Hematopoietic multipotent progenitor cell treated with erythropoietin and hydrocortisone succinate and interleukin-3 and kit ligand, for 4 days (in vitro differentiated cells): ENCODE measurements at places on chromosomes 16 and 17.

DNA sequence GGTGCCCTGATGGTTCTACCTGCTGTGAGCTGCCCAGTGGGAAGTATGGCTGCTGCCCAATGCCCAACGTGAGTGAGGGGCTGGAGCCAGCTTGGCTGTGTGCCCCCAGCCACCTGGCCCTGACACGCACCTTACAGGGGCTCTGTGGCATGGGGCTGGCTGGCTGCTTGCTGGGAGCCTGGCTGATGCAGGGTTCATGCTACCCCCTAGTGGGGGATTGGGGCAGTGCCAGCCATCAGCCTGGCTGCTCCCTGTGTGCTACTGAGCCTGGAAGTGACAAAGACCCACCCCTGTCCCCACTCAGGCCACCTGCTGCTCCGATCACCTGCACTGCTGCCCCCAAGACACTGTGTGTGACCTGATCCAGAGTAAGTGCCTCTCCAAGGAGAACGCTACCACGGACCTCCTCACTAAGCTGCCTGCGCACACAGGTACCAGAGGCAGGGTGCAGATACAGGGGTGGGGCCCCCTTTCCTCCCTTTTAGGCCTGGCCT lies 5.7 kb downstream of the GRN start:
- DNase-seq, result peak; percentile 87

DNA sequence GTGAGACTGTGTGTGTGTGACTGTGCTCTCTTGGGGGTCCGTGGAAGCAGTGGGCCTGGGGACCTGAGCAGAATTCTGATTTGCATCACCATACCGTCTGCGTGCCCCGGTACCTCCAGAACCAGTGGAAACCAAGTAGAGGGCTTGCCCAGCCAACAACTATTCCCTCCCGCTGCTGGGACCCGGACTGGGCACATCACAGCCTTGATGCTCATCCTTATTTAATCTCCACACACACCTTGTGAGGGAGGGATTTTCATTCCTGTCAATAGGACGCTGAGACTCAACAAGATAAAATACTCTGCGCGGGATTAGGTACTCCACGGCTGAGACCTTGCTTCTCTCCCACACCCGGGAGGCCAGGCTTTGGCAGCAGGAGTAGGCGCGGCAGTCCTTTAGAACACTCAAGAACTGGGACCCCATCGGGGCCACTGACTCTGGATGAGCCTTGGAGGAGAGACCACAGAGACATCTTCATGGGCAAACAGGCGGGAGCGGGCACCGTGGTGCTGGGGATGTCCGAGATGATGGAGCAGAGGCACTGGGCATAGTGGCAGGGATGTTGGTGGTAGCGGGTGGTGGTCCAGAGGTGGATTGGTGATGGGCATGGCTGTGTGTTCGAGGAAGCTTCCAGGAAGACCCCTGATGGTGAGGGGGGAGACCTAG lies 208.0 kb downstream of the NTN1 start:
- no peak for DNase-seq

- DNase-seq, result peak; percentile 93
Measured at GRCh38 chr16:3021449-3022207, 1.5 kb downstream of the TNFRSF12A start.

DNA sequence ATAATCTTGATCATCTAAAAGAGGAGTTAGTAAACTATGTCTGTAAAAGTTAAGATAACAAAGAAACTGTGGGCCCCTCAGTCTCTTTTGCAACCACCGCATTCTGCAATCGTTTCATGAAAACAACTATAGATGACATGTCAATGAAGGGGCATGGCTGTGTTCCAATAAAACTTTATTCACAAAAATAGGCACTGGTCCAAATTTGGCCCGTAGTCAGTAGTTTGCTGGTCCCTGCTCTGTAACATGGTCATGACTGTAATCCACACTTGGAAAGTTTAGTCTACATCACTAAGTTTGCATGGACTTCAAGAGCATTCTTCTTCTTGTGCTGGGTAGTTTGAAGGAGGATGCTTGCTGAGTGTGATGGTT lies 299.3 kb upstream of the PSMD7 start:
- DNase-seq, result no peak

- no peak for DNase-seq
Measured at GRCh38 chr16:78871241-78871640, 729.3 kb downstream of the MAF start.

GRCh38 chr16:11634312-11634711 lies 33.9 kb upstream of the SNN start:
- peak; percentile 71 for DNase-seq

DNA sequence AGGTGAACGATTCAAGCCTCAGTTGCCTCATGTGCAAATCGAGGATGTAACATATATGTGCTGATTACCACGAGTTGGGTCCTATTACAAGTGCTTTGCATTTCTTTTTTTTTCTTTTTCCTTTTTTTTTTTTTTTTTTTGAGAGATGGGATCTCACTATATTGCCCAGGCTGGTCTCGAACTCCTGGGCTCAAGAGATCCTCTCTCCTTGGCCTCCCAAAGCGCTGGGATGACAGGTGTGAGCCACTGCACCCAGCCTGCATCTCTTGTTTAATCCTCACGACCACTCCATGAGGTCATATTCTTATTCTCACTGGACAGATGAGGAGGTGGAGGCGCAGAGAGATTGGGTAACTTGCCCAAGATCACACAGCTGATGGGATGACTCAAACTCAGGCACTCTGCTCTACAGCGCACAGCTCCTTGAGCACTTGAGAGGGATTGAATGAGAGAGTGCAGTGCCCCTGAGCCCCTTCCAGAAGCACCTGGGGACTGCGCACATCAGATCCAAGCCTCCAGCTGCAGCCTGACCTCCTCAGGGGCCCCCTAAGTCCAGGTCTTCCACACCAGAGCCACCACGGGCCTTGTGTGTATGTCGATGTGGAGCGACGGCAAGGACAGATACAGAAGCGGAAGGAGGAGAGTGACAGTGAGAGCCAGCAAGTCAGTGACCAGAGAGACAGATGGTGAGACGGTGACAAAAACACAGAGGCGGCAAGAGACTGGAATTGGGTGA lies 4.9 kb downstream of the STX1B start:
- no peak for DNase-seq

GRCh38 chr16:886084-886543 lies 84.7 kb downstream of the LMF1 start:
- DNase-seq, result no peak
